Stomach (tissue), 19 donors: ENCODE measurements at places on chromosomes 11 and 22.
A peak's percentile ranks its signal among the peaks of the same experiment; 100 is the strongest.

- DNase-seq: peak; percentile 67
Observed at GRCh38 chr22:41915035-41915785, at the start of gene SHISA8. TSS of gene SHISA8 (minus strand) at chr22:41915074. CDS start at chr22:41914667, 407 bp downstream.

DNA sequence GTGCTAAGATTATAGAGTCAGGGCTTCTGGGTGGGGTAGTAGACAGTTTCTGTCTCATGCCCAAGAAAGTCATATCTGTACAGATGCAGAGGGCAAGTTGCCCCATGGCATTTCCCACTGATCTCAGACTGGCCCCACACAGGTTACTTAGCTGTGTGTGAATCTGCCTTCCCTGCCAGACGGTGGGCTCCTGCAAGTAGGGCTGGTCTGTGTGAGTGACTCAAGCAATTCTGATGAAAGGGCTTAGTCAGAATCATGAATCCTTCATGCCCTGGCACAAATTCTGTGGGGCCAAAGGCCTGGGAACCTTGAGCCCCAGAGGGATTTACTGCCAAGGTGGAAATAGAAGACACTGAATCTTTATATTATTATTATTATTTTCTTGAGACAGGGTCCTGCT is 30.4 kb downstream of the USH1C start:
- DNase-seq: no peak

GRCh38 chr22:19631899-19632667 is 82.2 kb upstream of the SEPTIN5 start:
- no peak for DNase-seq

- DNase-seq: no peak
Observed at GRCh38 chr11:27466363-27466762, 6.2 kb downstream of the LGR4 start.

GRCh38 chr11:124108156-124108555 is 7.1 kb upstream of the VWA5A start:
- no peak for DNase-seq

GRCh38 chr11:47969401-47969800 is 11.0 kb upstream of the PTPRJ start:
- DNase-seq: no peak

- DNase-seq: peak; percentile 67
Observed at GRCh38 chr22:42169055-42169469, 38.5 kb upstream of the CYP2D6 start.

- DNase-seq: no peak
Observed at GRCh38 chr11:35992548-35992947, 48.7 kb downstream of the LDLRAD3 start.

DNA sequence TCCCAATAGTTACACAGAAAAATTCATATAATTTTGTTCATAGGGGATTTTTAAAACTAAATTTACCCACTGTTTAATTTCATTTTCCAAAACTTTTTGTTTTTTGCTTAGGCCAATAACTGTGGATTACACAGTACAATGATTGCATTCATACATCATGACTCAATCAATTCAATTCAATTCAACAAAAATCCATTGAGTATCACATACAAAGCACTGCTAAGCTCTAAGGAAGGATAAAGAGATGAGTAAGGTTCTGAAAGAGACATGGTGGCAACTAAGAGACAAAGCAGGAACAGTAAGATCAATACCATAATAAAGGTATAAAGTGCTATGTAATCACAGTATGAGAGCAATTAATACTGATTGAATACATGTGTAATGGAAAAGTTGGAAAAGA is 9.4 kb upstream of the LAYN start:
- no peak for DNase-seq

DNA sequence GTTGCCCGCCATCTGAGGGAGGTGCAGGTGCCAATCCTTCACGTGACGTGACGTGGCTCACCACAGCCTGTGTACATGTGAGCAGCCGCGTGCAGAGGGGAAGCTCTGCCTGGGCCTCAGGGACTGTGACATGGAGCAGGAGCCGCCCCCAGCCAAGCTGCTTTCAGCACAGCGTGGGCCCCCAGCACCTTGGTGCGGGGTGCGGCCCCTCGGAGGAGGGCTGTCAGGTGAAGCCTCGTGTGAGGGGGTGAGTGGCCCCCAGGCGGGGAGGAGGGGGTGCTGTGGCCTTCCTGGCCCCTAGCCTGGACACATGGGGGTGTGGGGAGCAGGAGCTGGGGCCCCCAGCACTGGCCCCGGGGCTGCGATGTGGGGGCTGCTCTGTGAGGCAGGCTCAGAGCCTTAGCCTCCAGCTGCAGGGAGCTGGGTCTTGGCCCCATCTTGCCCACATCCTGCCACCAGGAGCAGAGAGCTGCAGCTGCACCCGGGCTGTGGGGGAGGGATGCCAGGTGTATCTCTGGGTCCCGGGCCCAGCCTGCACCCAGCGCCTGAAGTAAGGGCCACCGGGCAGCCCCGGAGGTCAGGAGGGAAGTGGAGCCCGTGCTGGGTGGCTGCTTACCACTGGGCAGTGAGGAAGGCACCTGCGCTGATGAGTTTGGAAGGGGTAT is at the start of gene ADORA2A:
Gene ADORA2A (plus strand): TSS at position 100 of the 665 bp plus-strand sequence. CDS start 5,806 bp downstream, outside the sequence.
- DNase-seq: peak; percentile 77
